Thoracic aorta (tissue), 2 donors: ENCODE measurements at places on chromosomes 11 and 22.

DNA sequence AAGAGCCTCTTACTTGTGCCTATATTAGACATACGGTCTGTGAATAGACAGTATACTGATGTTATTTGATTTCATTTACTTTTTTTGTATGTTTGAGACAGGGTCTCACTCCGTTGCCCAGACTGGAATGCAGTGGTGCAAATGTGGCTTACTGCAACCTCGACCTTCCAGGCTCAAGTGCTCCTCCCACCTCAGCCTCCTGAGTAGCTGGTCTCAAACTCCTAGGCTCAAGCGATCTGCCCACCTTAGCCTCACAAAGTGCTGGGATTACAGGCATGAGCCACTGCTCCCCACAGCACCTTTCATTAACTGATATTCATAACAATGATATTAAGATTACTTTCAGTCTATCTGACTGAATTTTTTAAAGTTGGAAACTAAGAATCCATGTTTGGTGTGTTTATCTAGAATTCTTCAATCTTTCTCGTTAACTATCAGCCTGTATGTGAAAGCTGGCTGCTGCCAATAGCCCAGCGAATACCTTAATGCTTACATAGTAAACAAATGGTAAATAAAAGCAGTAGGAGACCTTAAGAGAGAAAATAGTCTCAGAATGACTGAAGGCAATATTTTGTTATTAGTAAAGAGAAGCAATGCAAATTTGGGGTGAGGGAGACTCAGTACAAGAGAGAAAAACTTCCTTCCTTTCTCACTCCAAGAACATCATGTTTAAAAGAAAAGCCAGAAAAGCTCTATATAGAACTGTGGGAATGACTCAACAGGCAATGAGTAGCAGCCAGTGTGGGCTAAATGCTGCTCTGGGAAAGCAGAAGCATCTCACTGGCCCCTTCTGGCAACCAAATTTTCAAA lies 101.9 kb downstream of the MRTFA start:
- DNase-seq: no peak

- no peak for DNase-seq
Measured at GRCh38 chr11:113296447-113297205, 17.8 kb upstream of the TTC12 start.

GRCh38 chr11:65646958-65647701 lies 9.2 kb downstream of the SIPA1 start:
- no peak for DNase-seq

DNA sequence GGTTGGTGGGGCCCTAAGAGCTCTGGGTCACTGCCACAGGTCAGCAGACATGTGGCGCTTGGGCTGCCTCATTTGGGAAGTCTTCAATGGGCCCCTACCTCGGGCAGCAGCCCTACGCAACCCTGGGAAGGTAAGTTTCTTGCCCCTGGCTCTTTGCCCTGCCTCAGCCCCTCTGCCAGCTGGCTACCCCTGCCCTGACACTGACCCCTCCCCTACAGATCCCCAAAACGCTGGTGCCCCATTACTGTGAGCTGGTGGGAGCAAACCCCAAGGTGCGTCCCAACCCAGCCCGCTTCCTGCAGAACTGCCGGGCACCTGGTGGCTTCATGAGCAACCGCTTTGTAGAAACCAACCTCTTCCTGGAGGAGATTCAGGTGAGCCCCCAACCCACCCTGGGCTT lies 1.9 kb downstream of the SCYL1 start:
- DNase-seq: no peak

GRCh38 chr11:130087294-130087926 lies 17.7 kb downstream of the APLP2 start:
- no peak for DNase-seq

DNA sequence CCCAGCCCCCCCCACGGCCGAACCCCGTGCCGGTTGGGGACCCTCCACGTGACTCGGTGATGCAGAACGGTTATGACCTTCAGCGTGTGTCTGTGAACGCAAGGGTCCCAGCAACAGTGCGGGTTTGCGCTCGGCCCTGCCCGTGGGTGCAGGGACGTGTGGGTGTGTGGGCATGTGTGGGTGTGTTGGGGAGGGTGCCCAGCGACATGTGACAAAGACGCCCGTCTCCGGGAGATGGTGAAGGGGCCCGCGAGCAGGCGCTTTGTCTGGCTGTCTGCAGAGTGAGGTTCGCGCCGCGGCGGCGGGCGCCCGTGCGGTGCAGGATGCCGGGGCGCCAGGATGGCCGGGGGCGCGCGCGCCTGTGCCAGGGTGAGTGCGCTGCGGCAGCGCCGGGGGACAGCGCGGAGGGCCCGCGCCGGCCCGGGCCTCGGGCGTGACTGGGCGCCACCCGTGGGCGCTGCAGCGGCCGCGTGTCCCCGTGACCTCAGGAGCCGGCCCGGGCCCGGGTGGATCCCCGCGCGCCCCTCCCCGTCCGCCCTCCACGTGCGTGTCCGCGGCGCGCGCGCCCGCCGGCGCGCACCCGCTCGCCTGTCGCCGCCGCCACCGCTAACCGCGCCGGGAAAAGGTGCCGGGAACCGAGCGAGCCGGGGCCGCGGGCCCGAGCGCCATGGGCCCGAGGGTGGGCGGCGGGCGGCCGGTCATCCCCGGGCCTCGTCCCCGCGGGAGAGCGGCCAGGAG lies at the start of gene LRFN4:
Gene LRFN4, plus strand, starts transcription at position 569 of the 738 bp plus-strand sequence. CDS start 681 bp downstream, outside the sequence.
- no peak for DNase-seq

DNA sequence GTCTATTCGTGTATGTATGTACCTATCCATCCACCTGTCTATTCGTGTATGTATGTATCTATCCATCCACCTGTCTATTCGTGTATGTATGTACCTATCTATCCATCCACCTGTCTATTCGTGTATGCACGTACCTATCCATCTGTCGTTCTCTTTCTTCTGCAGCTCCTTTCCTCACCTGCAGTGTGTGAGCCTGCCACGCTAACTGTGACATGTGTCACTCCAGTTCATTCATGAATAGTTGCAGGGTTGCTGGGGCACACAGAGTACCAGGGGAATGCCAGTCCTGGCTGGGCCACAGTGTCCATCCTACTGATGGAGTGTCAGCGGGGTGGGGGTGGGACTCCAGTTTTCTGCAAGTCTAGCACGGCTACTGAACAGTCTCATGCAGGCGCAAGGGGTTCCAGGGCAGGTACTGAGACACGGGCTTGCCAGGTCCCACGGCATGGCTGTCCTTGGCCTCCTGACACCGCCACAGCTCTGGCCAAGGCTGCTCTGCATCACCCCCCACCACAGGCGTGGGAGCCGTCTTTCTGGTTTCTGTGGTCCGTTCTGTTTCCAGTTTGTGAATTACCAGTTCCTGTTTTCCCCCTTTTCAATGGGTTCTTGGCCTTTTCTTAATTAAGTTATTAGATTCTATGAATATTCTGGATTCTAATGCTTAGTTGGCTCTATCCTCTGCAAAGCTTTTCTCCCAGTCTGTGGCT lies 88.8 kb upstream of the CLDN5 start:
- no peak for DNase-seq

DNA sequence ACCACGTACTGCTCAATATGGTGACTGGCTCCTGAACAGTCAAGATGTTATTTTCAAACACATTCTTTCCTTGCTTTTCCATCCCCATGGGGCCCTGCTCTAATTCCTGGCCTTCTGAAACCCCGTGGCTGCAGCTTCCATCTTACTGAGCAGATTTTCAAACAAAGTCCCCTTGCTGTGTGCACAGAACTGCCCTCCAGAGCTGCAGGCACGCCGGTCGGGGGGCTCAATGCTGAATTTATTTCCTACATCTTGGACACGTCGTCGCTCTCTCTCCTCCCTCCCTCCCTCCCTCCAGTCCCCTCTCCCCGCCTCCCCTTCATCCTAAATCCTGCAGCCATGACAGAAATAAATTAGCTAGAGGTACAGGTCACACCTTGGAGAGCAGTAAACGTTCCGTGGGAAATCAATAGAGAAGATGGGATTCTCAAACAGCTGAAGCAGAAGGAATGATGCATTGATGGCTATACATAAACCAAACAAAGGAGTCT lies 243.1 kb upstream of the BLID start:
- DNase-seq: no peak

- DNase-seq: no peak
Measured at GRCh38 chr22:30362651-30363281, 6.0 kb downstream of the CCDC157 start.

- DNase-seq: no peak
Measured at GRCh38 chr22:42364604-42365110, 67.5 kb downstream of the NFAM1 start.

DNA sequence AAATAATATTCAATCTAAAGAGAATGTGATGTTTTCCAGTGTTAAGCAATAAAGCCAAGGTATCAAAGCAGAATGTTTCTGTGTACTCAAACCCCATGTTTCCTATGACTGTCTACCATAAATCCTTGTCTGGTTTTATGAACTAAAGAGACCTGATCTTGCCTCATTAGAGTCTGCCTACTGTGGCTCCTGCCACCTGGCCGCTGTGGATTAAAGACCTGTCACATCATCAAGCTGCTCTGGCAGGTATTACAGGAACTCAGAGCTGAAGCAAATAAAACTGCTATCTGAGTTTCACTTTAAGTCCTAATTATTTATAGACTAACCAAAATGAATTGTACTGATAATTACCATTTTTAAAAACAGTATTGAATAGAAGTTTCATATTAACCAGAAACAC lies 207.8 kb upstream of the CCDC90B start:
- no peak for DNase-seq

- no peak for DNase-seq
Measured at GRCh38 chr11:76823481-76824028, 37.2 kb upstream of the ACER3 start.

DNA sequence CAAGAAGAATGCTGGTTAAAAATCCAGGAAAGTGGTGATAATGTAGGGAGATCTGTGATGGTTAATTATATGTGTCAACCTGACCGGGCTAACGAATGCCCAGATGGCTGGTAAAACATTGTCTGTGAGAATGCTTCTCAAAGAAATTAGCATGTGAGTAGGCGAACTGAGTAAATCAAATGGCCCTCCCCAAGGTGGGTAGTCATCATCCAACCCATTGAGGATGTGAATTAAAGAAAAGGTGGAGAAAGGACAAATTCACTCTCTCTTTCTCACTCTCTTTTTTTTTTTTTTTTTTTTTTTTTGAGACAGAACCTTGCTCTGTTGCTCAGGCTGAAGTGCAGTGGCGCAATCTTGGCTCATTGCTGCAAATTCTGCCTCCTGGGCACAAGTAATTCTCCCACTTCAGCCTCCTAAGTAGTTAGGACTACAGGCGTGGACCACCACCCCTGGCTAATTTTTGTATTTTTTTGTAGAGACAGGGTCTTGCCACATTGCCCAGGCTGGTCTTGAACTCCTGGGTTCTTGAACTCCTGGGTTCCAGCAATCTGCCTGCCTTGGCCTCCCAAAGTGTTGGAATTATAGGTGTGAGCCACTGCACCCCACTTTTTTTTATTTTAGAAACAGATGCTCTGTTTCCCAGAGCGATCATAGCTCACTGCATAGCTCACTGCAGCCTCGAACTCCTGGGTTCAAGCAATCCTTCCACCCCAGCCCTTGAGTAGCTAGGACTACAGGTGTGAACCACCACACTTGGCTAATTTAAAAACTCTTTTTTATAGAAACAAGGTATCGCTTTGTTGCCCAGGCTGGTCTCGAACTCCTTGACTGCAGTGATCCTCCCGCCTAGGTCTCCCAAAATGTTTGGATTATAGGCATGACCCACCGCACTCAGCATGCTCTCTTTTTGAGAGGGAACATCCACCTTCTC lies 22.0 kb upstream of the P2RY6 start:
- DNase-seq: no peak

GRCh38 chr22:48975316-48975741 lies 852.3 kb downstream of the BRD1 start:
- DNase-seq: no peak

- DNase-seq: no peak
Measured at GRCh38 chr11:123841174-123841573, 35.0 kb upstream of the OR6M1 start.

DNA sequence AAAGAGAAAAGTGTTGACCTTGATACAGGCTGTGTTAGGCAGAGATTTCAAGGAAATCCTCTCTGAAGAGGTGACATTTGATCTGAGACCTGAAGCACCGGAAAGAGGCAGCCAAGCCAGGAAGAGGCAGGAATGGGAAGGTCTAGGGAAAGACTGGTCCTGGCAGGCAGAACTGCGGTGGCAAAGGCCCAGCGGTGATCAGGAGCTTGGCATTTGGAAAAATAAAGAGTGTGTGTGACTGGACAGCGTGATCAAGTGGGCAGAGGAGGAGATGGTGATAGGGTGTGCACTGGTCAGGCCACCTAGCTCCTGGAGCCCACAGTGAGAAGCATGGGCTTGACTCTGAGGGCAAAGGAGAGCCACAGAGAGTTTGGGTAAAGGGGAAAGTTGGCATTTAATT lies 27.2 kb upstream of the GAB4 start:
- no peak for DNase-seq

DNA sequence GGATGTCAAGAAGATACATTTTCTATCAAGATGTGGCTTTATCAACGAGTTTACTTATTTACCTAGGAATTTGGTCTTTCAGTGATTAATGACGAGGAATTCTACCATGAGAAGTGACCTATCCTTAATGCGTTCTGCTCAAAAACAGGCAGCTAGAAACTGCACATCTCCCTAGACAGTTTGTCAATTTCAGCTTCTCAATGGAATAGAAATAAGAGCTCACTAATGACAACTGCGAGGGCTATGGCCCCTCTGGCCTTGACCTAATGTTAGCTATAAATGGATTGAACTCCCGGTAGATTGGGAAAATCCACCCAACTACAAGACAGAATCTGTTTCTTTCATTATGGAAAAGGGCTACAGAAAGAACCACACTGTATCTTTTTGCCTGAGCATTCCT lies 223.4 kb downstream of the CADM1 start:
- no peak for DNase-seq

- DNase-seq: no peak
Measured at GRCh38 chr22:19422440-19423301, 8.9 kb downstream of the HIRA start.

DNA sequence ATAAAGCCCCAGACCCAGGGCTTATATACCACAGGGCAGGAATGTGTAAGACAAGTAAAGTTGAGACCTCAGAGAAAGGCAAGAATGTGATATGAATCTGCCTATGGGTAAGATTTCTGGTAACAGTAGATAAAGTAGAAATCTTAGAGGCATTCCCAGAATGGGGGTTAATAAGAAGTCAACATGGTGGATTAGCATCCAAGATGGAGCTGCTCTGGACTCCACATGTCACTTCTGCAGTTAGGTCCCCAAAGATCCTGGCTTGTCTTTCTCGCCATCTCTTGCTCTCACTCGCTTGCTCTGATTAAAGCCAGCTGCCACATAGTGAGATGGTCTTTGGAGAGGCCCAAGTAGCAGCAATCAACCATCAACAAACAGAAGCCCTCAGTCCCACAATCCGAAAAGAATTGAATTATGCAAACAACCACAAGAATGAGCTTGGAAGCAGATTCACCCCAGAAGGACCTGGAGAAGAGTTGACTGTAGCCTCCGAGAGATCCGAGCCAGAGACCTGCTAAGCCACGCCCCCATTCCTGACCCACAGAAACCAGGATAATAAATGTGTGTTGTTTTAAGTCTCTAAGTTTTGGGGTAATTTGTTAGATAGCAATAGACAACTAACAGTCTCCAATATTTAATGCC lies 5.4 kb upstream of the C11orf86 start:
- DNase-seq: no peak
